ENCODE measurements at places on chromosomes 6 and 20.

GRCh38 chr6:3882866-3883265, 33.7 kb downstream of the FAM50B start:
- DNase-seq: peak; percentile 90

GRCh38 chr6:150408842-150409241, 40.0 kb downstream of the IYD start:
- DNase-seq: no peak

DNA sequence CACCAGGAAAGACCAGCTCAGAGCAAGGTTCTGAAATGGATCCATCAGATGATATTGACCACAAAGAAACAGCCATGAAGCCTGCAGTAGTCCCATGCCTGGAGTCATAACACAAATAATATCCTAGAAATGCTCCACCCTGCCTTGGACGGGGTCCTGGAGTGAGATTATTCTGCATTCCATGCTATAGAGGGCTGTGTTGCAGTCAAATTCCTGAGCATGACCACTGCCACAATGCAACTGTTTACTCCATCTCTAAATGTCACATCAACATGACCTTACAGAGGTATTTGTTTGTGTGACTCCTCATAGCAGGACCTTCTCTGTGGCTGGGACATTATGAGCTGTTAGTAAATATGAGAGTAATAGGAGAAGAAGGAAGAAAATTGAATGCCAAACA, 257.5 kb upstream of the TCF21 start:
- peak; percentile 46 for DNase-seq

GRCh38 chr20:63636752-63637628, 10.1 kb upstream of the GMEB2 start:
- no peak for DNase-seq

DNA sequence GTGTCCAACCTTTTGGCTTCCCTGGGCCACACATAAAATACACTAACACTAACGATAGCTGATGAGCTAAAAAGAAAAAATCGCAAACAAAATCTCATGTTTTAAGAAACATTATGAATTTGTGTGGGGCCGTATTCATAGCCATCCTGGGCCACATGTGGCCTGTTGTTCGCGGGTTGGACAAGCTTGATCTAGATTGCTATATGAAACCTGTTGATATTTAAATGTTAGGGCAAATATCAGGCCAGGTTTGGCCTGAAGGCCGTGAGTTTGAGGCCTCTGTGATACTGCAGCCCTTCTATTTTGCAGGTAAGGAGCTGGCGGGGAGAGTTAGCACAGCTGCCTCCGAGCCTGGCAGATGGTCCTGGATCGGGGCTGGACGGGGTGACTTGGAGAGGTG, 99.0 kb downstream of the CEBPB start:
- no peak for DNase-seq

GRCh38 chr6:87832025-87832825, 130.2 kb upstream of the AKIRIN2 start:
- peak; percentile 37 for DNase-seq

Measured in GM03348 (cell line).